ENCODE measurements at places on chromosomes 2 and 18.

GRCh38 chr18:77067291-77068061 lies 65.1 kb downstream of the MBP start:
- DNase-seq: peak; percentile 74

DNA sequence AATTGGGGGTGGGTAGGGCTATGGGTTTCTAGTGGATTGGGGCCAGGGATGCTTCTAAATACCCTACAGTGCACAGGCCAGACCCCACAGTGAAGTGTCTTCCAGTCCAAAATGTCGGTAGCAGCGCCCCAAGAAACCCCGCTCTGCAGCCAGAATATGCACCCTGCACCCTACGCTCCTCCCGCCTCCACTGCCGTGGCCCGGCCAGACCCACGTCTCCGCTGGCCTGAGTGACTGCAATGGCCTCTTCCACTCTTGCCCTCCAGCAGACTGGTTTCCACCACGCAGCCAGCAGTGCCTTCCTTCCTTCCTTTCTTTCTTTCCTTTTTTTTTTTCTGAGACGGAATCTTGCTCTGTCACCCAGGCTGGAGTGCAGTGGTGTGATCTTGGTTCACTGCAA lies 91.4 kb upstream of the TAF1B start:
- no peak for DNase-seq

DNA sequence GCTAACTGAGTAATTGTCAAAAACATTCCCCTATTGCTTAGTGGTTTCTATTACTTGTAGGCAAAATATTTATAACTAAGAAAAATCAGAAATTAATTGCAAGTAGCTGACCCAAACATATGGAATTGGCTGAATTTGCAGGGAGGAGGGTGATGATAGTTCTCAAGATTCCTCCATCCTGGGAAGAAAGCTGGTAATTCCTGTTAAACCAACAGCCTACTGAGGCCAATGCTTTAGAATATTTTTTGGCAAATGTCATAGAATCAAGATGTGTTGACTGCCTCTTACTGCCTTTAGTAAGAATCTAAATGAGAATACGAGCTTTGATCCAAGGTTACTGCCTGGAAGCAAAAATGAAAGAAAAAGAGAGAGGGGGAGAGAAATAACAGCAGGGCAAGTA lies 120.0 kb downstream of the COL6A3 start:
- peak; percentile 58 for DNase-seq

DNA sequence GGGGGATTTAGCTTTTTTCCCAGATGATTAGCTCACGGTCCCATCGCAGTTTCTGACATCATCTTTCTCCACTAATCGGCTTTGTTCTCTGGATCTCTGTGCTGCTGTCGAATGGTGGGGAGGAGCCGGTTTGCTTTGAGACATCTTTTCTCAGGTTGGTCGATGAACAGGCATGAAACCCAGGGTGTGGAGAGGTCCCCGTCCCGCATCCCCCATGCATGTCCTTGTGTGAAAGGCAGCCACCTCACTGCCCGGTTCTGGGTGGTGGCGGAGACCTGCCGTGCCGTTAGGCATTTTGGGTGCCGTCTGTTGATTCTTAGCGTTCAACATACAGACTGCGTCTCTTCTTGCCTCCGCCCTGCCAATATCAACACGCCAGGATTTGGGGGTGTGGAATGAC lies 57.8 kb downstream of the CTDP1 start:
- no peak for DNase-seq

GRCh38 chr2:201842131-201842860 lies 36.0 kb downstream of the CDK15 start:
- DNase-seq: peak; percentile 25

- no peak for DNase-seq
These were observed 20.6 kb downstream of the EIF4E2 start for GRCh38 chr2:232571026-232571474.

GRCh38 chr18:80086281-80086680 lies 22.8 kb upstream of the ADNP2 start:
- no peak for DNase-seq

DNA sequence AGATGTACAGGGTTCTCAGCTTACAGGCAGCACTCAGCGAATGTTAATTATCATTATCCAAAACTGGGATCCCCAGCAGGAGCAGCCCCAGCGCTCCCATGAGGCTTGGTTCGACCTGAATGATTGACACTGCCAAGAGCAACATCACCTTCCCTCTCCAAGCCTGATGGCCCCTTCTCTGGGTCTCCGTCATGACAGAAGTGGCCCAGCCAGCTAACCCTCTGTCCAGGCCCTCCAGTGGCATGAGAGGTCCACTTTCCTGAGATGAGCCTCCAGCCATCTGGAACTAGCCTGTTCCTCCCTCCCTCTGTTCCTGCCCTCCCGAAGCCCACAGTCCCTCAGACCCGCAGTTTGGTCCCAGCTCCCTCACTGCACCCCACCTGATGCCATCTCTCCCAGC lies 97.0 kb upstream of the RAB6C start:
- DNase-seq: no peak
